ENCODE measurements at places on chromosomes 7 and 10.

DNA sequence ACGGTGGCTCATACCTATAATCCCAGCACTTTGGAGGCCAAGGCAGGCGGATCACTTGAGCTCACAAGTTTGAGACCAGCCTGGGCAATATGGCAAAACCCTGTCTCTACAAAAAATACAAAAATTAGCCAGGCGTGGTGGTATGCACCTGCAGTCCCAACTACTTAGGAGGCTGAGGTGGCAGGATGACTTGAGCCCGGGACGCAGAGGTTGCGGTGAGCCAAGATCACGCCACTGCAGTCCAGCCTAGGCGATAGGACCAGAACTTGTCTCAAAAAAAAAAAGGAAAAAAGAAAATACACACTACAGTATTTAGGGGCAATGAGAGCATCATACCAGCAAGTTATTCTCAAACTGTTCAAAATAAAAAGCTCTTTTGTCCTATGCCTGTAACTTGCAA, 59.5 kb downstream of the ABI1 start:
- no peak for DNase-seq

DNA sequence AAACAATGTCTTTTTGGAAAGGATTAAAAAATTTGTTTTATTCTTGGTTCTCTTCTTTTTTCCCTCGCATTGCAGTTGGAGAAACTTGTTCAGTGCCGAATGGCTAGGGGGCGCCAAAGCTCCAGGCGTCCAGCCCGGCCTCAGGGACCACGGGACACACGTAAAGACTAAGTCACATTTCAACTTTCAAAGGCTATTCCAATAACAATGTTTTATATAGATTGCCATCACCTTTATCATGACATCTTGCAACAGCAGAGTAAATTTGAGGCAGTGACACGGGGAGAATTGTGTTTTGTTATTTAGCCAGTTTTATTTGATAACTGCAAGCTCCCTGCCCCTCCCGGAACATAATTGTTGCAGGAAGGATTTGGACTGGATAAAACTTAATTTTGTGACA, 2.2 kb upstream of the IGFBP3 start:
- peak; percentile 78 for DNase-seq

GRCh38 chr10:97974526-97975525, 55.6 kb downstream of the CRTAC1 start:
- DNase-seq, result no peak

GRCh38 chr10:114033566-114033965, 10.1 kb upstream of the ADRB1 start:
- DNase-seq, result peak; percentile 27

GRCh38 chr10:66192162-66192831, 733.5 kb upstream of the LRRTM3 start:
- no peak for DNase-seq

DNA sequence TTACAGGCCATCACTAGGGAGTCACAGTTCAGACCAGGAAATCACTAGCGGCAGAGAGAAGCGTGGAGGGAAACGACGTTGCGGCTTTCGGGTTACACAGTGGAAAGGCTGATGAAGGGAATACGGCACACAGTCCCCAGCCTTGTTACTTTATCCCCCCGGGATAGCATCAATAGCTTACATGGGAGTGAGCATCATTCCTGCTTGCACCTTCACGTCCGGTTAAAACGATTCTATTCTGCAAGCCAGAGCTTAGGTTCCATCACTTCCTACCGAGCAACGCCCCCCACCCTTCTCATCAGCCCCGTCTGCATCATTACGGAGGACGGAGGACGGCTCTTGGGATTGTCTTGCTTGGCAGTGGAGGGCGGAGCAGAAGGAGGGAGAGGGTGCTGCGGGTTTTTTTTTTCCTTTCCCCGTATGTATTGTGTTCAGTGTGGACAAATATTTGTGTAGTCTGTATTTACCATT, 124.9 kb downstream of the CLEC2L start:
- DNase-seq, result no peak

GRCh38 chr10:19518632-19519031, 297.6 kb upstream of the PLXDC2 start:
- DNase-seq, result no peak

DNA sequence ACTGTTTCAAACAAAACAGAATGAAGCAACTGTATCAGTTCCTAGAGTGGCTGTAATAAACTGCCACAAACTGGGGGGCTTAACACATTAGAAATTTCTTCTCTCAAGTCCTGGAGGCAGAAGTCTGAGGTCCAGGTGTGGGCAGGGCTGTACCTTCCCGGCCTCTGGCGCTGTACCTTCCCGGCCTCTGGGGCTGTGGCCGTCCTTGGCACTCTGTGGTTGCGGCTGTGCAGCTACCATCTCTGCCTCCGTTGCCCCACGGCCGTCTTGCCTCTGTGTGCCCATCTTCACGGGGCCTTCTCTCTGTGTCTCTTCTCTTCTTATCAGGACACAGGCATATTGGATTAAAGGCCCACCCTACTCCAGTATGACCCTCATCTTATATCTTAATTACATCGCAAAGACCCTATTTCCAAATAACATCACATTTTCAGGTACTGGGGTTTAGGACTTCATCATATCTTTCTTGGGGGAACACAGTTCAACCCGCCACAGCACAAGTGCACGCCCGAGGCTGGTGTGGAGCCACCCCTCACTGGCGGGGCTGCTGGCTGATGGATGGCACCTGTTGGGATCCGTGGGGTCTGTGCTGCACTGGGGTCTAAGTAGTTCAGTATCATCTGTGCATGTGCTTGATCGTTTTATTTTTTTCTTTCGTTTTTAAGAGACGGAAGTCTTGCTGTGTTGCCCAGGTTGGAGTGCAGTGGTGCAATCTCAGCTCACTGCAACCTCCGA, 123.2 kb downstream of the ACTR3B start:
- DNase-seq, result no peak

- DNase-seq, result no peak
Observed at GRCh38 chr10:7301006-7301778, 109.6 kb downstream of the SFMBT2 start.

GRCh38 chr7:99109108-99110051, 34.5 kb downstream of the SMURF1 start:
- no peak for DNase-seq

DNA sequence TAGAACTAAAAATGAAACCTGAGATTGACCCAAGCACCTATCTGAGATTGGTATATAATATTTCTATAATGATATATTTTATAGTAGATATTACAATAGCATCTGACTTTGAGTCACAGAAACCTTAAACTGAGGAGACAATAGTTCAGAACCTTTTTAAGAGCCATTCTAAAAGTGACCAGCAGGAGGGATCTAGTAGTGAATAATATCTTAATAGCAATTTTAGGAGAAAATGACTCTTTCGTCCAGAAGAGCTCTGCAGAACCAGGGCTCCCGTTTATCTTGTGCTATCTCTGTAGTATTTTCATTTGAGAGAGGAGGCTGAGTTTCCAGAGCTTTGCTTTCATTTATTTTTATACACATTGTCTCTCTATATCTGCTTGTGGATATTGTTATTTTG, 68.1 kb downstream of the PODXL start:
- DNase-seq, result no peak

- no peak for DNase-seq
Observed at GRCh38 chr7:88069093-88069492, 135.0 kb downstream of the ADAM22 start.

DNA sequence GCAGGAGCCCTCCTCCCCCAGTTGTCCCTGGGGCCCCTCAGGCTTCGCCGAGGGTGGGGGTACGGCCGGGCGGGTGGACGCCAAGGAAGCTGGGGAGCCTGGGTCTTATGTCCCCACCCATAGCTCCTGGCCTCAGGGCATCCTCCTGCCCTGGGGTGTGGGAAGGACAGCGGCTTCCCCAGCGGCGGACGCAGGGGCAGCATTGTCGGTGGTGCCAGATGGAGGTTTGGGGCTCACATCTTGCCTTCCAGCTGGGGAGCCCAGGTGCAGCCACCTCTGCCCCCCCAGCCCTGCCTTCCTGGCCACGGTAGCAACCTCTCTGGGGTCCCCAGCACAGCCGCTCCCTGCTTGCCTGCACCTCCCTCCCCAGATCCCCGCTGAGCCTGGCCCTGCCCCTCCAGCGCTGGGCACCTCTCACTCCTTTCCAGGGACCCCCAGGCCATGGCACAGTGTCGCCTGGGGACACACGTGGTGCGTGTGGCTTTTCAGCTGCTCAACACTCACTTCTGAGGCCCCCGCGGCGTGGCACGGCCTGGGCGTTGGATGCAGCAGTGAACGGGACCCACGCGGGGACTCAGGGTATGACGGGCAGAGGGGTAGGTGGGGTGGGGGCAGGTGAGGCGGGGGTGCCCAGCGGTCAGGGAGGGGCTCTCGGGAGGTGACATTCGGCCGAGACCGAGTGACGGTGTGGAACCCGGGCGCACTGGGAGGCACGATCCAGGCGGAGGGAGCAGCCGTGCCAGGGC, 53.1 kb downstream of the UNCX start:
- no peak for DNase-seq

DNA sequence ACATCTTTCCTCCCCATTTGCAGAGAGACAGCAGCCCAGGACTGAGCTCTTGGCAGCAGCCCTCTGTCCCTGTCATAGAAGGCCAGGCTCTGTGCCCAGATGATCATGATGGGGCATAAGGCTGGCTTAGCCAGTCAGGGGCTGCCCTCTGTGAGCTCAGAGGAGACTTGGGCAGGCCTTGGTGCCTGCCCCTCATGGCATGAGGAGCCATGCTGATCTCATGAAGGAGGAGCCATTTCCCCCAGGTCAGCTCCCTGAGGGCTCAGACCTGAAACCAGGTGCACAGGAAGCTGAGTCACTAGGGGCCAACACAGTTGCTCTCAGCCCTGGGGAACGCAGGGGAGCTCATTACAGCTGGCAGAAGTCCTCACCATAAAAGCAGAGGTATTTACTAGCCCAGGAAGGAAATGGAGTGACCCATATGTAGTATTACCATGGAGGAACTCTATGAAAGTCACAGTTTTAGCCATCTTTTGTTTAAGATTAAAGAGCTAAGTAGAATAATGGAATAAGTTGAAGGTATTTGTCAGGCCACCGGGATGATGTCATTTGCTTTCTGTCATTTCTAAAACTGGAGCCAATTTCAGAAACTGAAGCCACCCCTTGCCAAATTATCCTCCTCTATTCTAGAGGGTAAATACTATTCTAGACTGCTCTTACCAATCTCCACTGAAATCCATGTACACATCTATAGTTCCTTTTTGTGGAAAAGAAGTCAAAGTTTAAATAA, 362.4 kb upstream of the ZNF32 start:
- no peak for DNase-seq
